ENCODE measurements at places on chromosomes 12 and 14. TPM values are rescaled to one million over a fixed set of nuclear protein-coding genes. Genes with fewer than 3 reads are reported as not detected.

MIPOL1 gene
- 2.6 TPM for polyA plus RNA-seq

C1R gene
- 256 TPM for polyA plus RNA-seq

LRTM2 gene
- not detected for polyA plus RNA-seq

G2E3 gene
- polyA plus RNA-seq: 8.4 TPM

AKAP5 gene
- 0.38 TPM for polyA plus RNA-seq

KRT83 gene
- not detected for polyA plus RNA-seq
